Cardiac muscle cell (in vitro differentiated cells and primary cell): ENCODE measurements at places on chromosomes 11 and 22.
A peak's percentile ranks its signal among the peaks of the same experiment; 100 is the strongest.

DNA sequence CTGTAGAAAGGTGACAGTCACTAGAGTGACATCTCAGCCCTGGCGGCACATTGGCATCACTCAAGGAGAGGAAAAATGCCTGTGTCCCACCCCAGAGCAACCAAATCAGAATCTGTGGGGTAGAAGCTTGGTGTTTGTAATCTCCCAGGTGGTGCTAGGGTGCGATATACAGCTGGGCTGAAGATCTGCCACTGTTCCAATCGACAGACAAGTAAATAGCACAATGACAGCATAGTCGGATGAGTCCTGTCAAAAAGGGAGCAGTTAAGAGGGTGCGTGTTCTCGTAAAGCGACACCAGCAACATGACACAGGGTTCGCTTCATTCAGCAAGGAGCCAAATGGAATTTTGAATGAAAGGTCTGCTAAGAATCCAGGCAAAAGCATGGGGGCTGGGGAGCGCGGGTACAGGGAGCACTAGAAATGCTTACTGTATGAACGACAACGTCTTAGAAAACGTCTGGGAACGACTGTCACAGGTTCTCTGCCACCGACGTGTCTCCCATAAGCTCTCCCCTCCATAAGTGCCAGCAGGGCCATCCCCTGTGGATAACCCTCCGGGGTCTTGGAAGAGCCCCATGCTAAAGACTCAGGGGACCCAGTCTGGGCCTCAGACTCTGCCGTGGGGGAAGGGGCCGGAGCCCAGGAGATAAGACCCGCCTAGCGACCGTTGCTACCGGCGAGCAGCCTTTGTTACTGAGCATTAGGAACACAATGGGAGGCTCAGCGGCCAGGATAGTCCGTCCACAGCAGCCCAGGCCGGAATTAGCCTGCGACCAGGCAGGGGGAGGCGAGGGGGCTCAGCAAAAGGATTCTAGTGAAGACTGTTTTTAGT, 20.8 kb downstream of the ADA2 start:
- peak; percentile 60 for DNase-seq

GRCh38 chr11:36377759-36378564, 81.9 kb downstream of the PRR5L start:
- DNase-seq, result no peak

DNA sequence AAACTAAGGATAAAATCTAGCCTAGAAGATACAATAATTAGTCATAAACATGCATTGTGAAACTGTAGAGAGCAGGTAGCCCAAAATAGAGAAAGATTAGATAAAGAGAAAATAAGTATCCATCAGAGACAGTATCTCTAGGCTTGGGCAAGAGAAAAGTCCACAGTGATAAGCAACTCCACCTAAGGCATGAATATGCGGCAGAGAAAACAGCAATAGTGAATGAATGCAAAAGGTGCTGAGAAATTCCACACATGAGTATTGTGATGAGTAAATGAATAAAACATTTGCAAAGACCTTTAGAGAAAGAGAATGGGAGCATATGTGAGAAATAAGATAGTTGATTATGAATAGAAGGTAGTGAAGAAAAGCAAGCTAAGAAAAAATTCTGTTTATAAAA, 8.7 kb downstream of the MS4A2 start:
- DNase-seq, result no peak

GRCh38 chr11:69003301-69003865, 9.7 kb downstream of the MRGPRF start:
- DNase-seq, result no peak

GRCh38 chr11:121464352-121464946, 11.7 kb upstream of the SORL1-AS1 start:
- peak; percentile 90 for DNase-seq

GRCh38 chr11:119344291-119345010, 2.1 kb downstream of the MFRP start:
- no peak for DNase-seq

GRCh38 chr11:60988658-60989057, 17.2 kb downstream of the CD6 start:
- DNase-seq, result no peak

GRCh38 chr22:49662681-49663080, 165.0 kb downstream of the BRD1 start:
- no peak for DNase-seq

DNA sequence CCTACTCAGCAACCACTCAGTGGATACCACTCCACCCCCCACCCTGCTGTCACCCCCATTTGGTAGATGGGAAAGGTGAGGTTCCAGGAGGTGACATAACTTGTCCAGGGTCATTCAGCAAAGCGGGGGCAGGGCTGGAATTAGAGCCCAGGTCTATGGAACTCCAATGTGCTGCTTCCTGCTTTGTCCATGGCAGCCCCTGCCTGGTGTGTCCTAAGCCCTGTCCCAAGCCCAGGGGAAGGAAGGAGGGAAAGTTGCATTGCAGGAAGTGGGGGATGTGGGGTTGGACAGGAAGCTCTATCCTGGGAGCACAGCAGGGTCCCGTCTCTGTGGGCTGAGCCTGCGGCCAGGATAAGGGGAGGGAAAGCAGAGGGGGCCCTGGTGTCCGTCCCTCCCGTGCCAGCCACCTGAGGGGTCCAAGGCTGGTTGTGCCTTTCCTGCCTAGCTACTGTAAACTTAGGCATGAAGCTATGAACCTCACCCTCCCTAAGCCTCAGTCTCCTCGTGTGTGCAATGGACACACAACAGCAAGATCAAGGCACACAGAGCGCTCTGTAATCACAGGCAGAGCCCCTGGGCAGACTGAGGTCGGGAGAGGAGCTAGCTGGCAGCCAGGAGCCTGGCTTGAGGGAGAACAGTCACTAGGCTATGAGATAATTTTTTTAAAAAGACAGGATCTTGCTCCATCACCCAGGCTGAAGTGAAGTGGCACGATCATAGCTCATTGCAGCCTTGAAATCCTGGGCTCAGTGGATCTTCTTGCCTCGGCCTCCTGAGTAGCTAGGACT, 12.9 kb downstream of the GAL3ST1 start:
- DNase-seq, result no peak

DNA sequence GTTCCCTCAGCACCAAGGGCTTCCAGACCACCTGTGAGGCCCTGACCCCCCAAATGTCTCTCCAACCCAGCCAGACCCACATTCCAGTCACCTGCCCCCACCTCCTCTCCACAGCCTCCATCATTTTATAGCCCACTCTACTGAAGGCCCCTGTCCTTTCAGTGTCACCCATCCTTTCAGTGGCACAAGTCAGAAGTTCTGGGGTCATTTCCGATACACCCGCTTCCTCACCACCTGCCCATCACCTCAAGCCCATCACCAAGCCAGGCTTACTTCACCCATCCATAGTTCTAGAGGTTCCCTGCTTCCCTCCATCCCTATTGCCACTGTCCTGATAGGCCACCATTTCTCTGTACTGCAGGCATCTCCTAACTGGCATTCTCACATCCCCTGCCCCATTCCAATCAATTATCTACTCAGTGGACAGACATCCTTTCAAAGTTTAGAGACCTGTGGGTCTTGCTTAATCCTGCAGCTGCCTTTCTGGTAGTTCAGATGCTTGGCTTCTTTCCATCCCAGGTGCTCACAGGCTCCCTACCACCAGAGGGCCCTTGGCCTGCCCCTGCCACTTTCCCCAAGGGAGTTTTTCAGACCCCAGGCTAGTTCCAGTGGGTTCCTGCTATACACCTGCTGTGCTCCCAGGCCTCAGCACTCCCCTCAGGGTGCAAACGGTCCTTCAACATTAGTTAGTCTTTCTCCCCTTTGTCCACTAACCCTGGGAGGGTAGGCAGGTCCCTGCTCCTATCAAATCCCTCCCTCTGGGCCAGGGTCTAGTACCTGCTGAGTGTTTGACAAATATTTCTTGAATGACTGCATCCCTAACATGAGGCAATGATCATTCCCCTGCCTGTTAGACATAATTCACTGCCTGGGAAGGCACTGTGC, 7.6 kb downstream of the KCNQ1OT1 start:
- no peak for DNase-seq
